ENCODE measurements at places on chromosomes 3 and 15.

GRCh38 chr3:11074011-11074410, 80.3 kb upstream of the HRH1 start:
- DNase-seq = no peak

DNA sequence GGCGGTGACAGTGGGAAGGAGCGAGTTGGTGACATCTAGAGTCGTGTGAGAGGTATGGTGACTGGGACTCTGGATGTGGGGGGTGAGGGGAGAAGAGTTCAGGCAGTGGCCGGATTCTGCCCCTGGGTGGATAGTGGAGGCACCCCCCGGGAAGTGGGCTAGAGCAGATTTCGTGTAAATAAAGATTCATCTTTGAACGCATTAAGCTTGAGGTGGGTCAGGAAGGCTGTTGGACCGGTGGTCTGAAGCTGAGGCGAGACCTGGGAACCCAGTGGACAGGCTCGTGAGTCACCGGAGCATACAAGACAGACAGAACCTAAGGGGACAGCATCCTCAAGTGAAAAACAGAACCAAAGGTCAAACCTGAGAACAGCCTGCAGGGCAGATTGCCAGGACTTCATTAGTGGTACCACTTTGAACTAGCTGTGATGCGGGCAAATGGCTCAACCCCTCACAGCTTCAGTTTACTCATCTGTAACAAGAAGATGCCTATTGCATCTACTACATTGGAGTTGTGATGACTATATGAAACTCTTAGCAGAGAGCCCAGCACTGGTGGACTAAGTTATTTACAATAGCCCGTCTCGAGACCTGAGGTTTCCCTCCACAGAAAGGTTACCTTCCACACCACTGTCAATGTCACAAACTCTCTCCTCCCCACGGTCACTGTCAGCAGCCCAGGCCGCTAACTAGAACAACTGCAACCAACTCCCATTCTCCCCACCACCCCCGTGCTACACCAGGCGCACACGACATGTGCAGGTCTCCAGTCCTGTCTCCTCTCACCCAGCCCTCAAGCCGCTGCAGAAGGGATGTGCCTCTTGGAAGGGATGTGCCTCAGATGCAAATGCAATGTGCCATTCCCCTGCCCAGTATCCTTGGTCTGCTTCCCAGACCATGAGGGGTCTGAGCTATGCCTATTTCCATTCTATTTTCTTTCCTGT, 901 bp upstream of the CLN6 start:
- DNase-seq = no peak

DNA sequence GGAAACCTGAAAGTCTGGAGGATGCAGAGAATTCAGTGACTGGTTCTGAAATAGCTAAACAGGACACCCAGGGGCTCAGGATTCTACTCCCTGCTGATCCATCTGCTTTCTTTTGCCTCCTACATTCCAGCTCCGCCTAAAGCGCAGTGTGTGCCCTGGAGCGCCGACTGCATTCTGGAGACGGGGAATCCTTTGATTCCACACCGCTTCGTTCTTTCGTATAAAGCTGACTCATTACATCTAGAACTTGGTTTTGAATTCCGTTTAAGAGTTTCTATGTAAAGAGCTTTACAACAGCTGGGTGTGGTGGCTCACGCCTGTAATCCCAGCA, 61.8 kb downstream of the SENP2 start:
- DNase-seq = no peak

GRCh38 chr15:85760049-85760448, 34.7 kb downstream of the KLHL25 start:
- DNase-seq = no peak

DNA sequence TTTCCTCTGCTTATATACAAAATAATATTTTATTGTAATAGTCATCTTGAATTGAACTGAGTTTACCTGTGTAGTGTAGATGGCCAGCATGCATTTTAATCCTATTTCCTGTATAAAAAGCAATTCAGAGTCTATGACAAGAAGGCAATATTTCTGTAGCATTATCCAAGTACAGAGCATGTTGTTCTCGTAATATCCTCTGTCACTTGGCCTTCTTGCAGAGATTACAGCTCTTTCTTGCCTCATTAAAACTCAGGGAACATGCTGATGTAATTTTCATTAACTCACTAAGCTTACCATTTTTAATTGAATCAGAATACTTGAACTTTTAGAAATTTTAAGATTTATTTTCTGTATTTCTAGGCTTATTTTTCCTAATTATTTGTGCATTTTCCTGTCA, 203.3 kb upstream of the AGTR1 start:
- no peak for DNase-seq

GRCh38 chr15:31953478-31953877, 76.8 kb upstream of the CHRNA7 start:
- no peak for DNase-seq

- DNase-seq = no peak
Measured at GRCh38 chr15:56797720-56798275, 64.5 kb upstream of the ZNF280D start.

DNA sequence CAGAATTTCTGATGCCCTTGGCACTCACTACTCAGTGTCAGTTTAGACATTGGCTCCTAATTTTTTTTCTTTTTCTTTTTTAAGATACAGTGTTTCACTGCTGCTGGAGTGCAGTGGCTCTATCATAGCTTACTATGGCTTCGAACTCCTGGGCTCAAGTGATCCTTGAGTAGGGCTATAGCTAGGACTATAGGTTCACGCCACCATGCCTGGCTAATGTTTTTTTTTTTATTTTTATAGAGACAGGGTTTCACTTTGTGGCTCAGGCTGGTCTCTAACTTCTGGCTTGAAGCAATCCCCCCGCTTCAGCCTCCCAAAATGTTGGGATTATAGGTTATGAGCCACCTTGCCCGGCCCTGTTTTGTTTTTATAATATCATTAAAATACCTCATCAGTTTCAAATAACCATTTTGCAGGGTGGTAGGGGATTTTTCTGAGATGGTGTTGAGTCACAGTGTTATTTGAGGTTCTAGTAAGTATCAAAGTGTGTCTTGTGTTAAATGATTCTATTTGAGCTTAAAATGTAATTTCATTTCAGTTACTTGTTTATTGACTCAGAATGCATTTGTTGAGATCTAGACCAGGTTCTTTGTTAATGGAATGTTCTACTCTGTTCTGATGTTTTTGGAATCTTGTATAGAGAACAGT, 7.0 kb downstream of the FNDC3B start:
- no peak for DNase-seq

- DNase-seq = no peak
Measured at GRCh38 chr3:122800031-122800430, 5.2 kb downstream of the SLC49A4 start.

Measured in GM04504 (cell line).